ENCODE measurements at places on chromosomes 12 and 14.

- no peak for DNase-seq
Measured at GRCh38 chr14:20294636-20295035, 11.1 kb downstream of the TTC5 start.

DNA sequence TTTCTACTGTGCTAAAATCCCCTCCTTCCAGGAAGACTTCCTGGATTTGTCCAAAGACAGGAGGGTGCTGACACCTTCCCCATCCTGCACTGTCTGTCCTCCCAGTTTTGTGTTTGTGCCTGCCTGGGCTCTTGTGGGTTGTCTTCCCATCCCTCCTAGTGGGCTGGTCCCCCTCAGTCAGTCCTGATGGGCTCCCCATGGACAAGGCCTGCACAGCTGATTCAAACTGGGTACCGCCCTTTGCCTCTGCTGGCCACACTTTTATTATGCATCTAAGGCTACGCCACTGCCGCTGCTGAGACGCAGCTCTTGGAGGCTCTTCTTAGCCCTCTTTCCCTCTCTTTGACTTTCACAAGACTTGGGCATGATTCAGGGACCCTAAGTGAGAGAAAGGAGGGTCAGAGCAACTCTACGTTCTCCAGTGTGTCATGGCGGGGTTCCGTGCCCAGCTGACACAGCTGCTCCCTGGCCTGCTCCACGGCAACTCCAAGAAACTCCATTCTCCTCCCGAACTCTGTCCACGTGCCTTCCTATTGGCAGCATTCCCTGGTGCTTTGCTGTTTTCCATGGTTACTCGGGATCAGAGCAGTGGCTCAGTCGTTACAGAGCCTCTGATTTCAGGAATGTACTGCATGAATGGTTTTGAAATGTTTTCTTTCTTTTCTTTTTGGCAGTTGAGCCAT, 3.8 kb upstream of the KRT85 start:
- no peak for DNase-seq

GRCh38 chr12:82554529-82554928, 132.2 kb upstream of the TMTC2 start:
- no peak for DNase-seq

- no peak for DNase-seq
Measured at GRCh38 chr12:116336542-116337065, 59.1 kb upstream of the MED13L start.

DNA sequence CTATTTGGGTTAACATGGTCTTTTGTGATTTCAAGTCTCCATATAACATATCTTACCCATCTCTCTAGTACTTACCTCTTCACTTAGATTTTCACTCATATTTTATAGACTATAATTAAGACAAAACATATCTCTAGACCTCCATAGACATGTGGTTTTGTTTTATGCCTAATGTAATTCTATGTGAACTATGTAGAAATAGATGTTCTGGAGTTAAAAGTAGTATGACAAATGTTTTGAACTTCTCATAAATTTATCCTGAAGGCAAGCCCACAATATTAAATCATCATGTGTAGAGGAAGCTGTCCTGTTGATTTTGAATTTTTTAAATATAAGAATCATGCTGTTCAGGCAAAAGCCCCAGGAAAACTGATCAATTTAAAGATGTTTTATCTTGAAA, 169.2 kb downstream of the SYT1 start:
- DNase-seq = no peak

- no peak for DNase-seq
Measured at GRCh38 chr12:47417121-47417520, 288.7 kb downstream of the RPAP3 start.
